ENCODE measurements at places on chromosomes 3 and 15.
A peak's percentile ranks its signal among the peaks of the same experiment; 100 is the strongest.

DNA sequence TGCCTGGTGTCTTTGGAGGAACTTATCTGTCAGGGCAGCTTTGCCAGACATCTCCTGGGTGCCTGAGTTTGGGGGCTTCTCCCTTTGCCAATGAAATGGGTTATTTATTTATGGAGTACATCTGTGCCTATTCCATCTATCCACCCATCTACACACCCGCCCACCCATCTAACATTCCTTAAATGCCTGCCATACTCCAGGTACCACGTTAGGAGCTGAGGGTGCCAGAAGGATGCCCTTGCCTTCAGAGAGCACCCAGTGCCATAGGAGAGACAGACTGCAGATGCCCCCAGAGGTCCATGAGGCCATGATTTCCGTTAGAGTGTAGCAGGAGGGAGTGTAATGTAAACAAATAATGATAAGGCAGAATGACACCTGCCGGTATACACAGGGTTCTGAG is 21.8 kb upstream of the KIF23 start:
- no peak for DNase-seq
- H3K36me3 ChIP-seq, result no peaks in the 10 kb centered on the region
- no peak overlapping the region for H3K4me3 ChIP-seq

- no peaks in the 10 kb centered on the region for H3K4me1 ChIP-seq
- H3K27me3 ChIP-seq, result peaks cover 13% of the 10 kb centered on the region
These were observed 182.4 kb downstream of the UACA start for GRCh38 chr15:70580958-70581357.

DNA sequence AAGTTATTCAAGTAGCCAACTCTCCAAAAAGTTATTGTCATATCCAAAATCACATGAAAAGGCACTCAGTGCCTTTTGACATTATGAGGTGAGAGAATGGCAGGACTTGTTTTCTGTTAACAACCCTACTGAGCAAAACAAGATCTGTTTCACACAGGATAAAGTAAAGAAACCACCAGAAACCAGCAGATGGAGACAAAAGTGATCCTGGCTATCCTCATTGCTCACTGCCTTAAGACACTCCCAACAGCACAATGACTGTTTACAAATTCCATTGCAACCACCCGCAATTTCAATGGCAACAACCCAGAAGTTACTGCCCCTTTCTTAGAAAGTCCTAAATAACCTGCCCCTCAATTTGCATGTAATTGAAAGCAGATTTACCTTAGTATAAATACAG is 352.6 kb upstream of the NDN start:
- DNase-seq, result no peak
- no peaks in the 10 kb centered on the region for H3K36me3 ChIP-seq
- no peaks in the 10 kb centered on the region for H3K27me3 ChIP-seq
- no peaks in the 10 kb centered on the region for H3K4me1 ChIP-seq
- H3K4me3 ChIP-seq, result no peak overlapping the region

DNA sequence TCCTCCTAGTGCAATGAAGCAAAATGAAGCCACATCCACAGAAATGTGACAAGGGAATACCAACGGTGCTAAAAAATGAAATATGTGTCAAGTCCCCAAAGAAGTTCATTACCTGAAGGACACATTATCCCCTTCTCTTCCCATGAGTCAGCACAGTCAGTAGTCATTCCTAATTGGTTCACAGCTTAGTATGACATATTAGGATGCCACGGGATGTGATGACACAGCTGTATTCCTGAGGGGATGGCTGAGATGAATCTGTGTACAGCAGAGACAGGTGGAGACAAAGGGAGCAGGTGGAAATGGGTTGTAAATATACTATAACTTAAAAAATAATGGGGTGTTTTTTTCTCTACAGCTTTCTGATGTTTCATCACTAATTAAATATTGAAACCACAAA is 273.4 kb downstream of the ARRDC4 start:
- H3K36me3 ChIP-seq, result no peaks in the 10 kb centered on the region
- H3K27me3 ChIP-seq, result no peaks in the 10 kb centered on the region
- H3K27ac ChIP-seq, result no peak overlapping the region
- no peaks in the 10 kb centered on the region for H3K4me1 ChIP-seq
- H3K4me3 ChIP-seq, result no peak overlapping the region

DNA sequence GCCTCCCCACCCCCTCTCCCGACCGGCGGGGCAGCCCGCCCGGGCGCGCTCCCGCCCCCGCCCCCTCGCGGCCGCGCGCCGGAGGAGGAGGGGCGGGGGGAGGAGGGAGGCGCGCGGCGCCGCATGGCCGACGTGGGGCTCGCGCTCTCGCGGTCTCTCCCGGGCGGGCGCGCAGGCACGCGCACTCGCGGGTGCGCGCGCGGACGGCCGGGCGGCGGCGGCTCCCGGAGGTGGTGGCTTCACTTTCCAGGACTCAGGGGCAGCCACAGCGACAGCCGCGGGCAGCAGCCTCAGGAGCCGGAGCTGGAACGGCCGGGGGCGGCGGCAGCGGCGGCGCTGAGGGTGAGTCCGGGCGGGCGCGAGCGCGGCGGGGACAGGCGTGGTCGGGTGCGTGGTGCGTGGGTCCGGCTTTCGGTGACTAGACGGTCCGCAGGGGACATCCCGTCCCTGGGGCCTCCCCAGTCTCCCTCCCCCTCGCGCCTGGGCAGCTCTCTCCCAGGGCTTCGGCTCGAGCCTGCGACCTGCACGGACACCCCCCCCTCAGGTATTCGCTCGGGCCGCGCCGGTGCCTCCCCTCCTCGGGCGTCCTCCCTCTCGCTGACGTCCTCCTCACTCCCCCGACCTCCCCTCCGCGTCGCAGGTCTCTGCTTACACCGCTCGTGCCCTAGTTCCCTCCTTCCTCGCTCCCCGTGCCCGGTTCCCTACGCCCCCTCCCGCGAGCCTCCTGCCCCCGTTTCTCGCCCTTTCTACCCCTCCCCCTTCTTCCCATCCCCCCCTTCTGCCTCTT is at the start of gene UBE2E2:
Gene UBE2E2, plus strand, starts transcription at position 407 of the 787 bp plus-strand sequence.
- H3K4me1 ChIP-seq, result peaks cover 14% of the 10 kb centered on the region
- peak; percentile 84 for DNase-seq
- no peaks in the 10 kb centered on the region for H3K27me3 ChIP-seq
- H3K4me3 ChIP-seq, result peak within 1 kb of the TSS; percentile 98

DNA sequence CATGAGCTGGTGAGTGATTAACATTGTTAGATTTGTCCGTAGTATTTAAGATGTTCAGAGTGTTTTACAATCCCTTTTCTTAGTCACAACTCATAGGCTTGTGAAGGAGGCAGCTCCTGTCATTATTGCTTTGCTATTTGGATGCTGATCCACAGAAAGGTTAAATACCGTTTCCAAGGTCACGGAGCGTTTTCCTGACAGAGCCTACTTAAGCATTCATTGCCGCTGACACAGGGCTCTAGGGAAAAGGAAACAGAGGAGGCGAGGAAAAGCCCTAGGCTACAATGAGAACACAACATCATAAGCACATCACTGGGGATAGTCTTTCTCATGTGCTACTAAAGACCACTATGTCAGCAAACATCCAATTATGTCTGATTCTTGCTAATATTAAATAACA is 38.5 kb upstream of the CPB1 start:
- no peak overlapping the region for H3K27ac ChIP-seq
- no peaks in the 10 kb centered on the region for H3K4me1 ChIP-seq
- no peak overlapping the region for H3K4me3 ChIP-seq
- H3K27me3 ChIP-seq, result no peaks in the 10 kb centered on the region
- no peaks in the 10 kb centered on the region for H3K36me3 ChIP-seq

GRCh38 chr3:66778107-66778506 is 220.0 kb upstream of the KBTBD8 start:
- H3K4me1 ChIP-seq, result no peaks in the 10 kb centered on the region
- H3K27me3 ChIP-seq, result no peaks in the 10 kb centered on the region
- no peak for DNase-seq

- no peak overlapping the region for H3K27ac ChIP-seq
- no peaks in the 10 kb centered on the region for H3K36me3 ChIP-seq
- H3K4me1 ChIP-seq, result no peaks in the 10 kb centered on the region
These were observed 950 bp upstream of the EHHADH start for GRCh38 chr3:185254799-185255198.

DNA sequence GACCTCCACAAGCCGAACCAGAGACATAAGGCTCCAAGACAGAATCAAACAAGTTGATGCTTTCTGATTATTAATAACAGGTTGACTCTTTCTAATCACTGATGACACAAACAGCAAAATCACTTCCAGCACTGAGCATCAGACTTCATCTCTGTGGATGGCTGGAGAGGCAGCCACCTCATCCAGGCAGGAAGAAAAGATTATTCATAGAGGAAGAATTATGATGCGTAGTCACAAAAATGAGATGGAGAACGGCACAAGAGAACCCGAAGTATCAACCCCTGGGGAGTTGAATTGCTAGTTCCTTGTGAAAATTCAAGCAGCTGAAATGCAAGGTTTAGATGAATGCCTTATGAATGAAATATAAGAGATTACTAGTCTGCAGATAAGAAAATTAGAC is 49.9 kb upstream of the LMCD1 start:
- no peaks in the 10 kb centered on the region for H3K27me3 ChIP-seq
- no peak for DNase-seq
- H3K36me3 ChIP-seq, result no peaks in the 10 kb centered on the region
- no peak overlapping the region for H3K27ac ChIP-seq

DNA sequence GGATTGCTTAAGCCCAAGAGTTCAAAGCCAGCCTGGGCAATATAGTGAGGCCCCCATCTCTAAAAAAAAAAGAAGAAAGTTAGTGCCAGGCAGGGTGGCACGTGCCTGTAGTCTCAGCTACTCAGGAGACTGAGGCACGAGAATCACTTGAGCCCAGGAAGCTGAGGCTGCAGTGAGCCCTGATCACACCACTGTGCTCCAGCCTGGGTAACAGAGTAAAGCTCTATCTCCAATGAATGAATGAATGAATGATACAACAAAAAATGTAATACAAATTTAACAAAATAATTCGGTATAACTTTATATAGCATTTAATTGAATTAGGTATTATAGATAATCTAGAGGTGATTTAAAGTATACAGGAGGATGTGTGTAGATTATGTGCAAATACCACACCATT is 29.7 kb downstream of the DENND4A start:
- H3K4me1 ChIP-seq, result no peaks in the 10 kb centered on the region
- no peak for DNase-seq
- no peaks in the 10 kb centered on the region for H3K36me3 ChIP-seq
- no peaks in the 10 kb centered on the region for H3K27me3 ChIP-seq

- no peak overlapping the region for H3K27ac ChIP-seq
- peak; percentile 34 for DNase-seq
- peaks cover 11% of the 10 kb centered on the region for H3K4me1 ChIP-seq
- H3K27me3 ChIP-seq, result no peaks in the 10 kb centered on the region
- no peak overlapping the region for H3K4me3 ChIP-seq
- no peaks in the 10 kb centered on the region for H3K36me3 ChIP-seq
These were observed 104.8 kb downstream of the ETFA start for GRCh38 chr15:76206325-76206976.

DNA sequence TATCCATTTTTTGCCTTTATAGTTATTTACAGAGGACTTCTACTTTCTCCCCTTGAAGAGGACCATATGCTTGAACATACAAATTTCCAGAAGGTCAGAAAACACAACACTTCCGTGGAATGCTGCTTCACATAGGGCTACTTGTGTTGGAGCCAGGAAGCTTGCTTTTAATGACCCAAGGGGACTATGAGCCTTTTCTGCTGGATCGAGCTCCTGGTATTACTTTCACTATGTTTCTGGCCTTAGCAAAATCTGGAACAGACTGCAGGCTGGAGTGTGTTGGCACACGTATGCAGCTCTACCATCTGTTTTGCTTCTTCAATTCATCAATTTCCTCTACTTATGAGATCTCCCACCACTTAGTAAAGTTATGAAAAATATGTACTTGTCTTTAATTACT is 69.3 kb upstream of the CBLB start:
- no peaks in the 10 kb centered on the region for H3K4me1 ChIP-seq
- DNase-seq, result peak; percentile 68
- H3K27me3 ChIP-seq, result no peaks in the 10 kb centered on the region
- no peak overlapping the region for H3K4me3 ChIP-seq

GRCh38 chr3:156812521-156813335 is 13.4 kb upstream of the LEKR1 start:
- DNase-seq, result peak; percentile 40
- H3K4me3 ChIP-seq, result no peak overlapping the region
- H3K27me3 ChIP-seq, result peaks cover 8% of the 10 kb centered on the region
- no peak overlapping the region for H3K27ac ChIP-seq

GRCh38 chr3:168123201-168124176 is 27.8 kb upstream of the GOLIM4 start:
- DNase-seq, result no peak
- no peaks in the 10 kb centered on the region for H3K4me1 ChIP-seq
- no peak overlapping the region for H3K27ac ChIP-seq
- H3K36me3 ChIP-seq, result no peaks in the 10 kb centered on the region

DNA sequence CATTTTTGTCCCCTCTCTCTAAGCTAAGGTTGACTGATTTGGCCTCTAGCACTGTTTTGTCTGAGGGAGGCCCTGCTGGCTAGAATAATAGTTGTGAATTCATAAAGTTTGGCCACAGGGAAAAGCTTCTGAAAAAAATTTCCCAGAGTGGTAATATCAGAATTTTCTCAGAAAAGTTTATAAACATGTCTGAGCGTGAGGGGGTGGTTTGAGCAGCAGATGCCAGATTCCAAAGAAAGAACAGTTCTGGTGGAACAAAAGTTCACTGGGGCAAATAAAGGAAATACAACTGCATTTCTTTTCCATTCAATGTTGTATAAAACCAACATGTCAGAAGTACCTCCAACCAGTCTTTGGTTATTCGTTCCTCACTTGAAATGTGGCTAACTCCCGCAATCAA is 61.2 kb downstream of the CLDN1 start:
- no peaks in the 10 kb centered on the region for H3K27me3 ChIP-seq
- no peaks in the 10 kb centered on the region for H3K36me3 ChIP-seq
- no peak overlapping the region for H3K27ac ChIP-seq
- H3K4me3 ChIP-seq, result no peak overlapping the region

DNA sequence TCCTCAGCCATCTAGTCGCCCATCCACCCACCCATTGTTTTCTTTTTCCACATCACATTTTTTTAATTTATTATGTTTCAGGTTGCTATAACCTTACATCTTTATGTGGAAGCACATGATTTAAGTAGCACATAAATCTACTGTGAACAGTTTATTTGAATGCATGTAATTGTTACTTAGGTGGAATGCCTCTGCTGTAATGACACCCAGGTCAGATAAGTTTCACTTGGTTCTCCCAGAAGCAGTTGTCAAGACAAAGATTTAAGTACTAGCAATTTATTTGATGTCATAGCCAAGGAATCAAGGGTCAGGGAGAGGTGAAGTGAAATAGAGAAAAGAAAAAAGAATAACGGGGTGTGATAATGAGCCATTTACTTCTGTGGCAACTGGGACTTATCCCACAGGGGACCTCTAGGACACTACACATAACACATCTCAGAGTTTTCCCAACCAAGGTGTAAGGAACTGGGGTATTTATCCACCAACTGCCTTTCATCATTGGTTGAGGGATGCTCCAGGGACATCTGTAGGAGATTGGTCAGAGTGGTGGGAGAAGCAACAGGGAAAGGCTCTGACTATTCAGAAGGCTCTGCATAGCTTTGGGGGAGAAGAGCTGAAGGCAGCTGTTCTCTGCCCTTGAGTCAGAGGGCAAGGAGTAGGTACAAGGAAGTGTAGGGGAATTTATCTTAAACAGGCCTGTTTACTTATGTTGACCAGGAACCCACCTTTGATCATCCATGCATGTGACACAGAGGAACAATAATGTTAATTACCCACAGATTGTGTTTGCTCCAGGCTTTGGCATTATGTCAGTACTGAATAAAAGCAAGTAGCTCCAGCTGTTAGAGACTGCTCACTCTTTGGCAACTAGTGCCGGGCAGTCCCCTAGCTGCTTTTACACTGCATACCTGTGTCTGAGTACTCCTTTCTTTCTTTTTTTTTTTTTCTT is 94.8 kb downstream of the CD200R1L start:
- no peak for DNase-seq
- H3K27me3 ChIP-seq, result no peaks in the 10 kb centered on the region
- no peaks in the 10 kb centered on the region for H3K36me3 ChIP-seq
- H3K4me3 ChIP-seq, result no peak overlapping the region

Data from cardiac muscle cell (in vitro differentiated cells and primary cell).